ENCODE measurements at places on chromosomes 3 and 15.

DNA sequence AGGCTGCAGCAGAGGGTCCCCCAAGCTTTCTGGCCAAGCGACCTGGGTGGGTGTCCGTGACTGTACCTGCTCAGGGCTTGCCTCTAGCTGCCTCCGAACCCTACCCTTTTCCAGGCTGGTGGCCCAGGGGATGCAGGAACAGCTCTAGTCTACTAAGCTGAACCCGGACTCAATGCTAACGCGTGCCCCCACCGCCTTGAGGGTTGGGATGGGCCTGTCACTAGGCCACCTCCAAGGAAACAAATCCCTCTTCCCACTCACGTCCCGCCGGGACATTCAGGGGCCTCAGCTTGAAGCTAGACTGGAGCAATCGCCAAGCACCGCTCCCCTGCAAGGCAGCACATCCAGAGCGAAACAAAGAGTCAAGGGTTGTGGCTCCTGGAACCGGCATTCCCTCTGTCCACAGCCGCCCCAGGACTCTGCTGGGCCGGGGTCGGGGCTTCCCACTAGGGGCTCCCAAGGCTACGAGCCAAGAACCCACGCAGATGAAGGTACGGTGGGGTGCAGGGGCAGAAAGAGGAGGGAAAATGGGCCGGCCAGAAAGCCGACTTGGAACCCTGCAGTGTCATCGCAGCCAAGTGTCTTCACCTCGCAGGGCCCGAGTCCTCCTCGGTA lies 2.9 kb downstream of the FBXL22 start:
- DNase-seq, result no peak

DNA sequence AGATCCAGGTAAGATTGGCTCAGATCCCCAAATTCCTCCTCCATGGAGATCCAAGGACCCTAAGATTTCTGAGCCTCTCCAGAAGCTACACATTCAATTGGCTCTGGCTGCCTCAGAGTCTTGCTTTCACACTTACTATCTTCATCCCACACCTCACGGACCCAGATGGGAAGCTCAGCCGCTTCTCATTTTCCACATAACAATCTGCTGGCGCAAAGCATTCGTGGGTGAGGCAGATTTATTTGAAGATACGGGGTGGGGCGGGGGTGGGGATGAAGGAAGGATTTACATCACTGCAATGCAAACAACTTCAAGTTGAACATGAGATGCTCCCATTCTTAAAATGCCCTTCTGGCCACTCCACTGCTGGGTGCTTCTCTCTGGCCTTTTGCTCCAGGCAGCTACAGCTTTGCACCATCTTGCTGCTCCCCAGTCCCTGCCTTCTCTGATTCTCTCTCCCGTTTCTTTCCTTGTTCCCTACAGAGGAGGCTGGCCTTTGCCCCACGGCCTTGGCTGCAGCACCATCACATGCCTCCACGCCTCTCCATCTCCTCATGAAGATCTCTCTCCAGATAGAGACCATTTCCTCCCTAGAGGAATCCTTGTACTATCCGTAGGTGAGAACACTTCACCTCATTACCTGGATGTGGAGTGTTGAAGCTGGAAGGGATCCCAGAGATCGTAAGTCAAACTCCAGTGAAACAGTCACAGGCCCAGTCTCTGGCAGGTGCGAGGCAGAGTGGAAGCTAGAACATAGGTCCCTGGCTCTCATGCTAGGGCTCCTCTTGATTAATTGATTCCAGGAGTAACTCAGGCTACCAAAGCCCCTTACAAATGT lies 175.9 kb downstream of the RPLP1 start:
- DNase-seq, result no peak

- no peak for DNase-seq
Measured at GRCh38 chr3:24502690-24503089, 8.0 kb upstream of the THRB start.

GRCh38 chr3:188950832-188951489 lies 220.8 kb upstream of the TPRG1 start:
- DNase-seq, result no peak

- no peak for DNase-seq
Measured at GRCh38 chr3:115616461-115616860, 6.8 kb upstream of the GAP43 start.

DNA sequence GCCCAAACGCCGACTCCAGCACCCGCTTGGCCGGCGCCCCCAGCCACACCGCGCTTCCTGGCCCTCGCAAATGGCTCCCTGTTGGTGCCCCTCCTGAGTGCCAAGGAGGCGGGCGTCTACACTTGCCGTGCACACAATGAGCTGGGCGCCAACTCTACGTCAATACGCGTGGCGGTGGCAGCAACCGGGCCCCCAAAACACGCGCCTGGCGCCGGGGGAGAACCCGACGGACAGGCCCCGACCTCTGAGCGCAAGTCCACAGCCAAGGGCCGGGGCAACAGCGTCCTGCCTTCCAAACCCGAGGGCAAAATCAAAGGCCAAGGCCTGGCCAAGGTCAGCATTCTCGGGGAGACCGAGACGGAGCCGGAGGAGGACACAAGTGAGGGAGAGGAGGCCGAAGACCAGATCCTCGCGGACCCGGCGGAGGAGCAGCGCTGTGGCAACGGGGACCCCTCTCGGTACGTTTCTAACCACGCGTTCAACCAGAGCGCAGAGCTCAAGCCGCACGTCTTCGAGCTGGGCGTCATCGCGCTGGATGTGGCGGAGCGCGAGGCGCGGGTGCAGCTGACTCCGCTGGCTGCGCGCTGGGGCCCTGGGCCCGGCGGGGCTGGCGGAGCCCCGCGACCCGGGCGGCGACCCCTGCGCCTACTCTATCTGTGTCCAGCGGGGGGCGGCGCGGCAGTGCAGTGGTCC lies 3.5 kb downstream of the ISLR2 start:
- DNase-seq, result no peak

DNA sequence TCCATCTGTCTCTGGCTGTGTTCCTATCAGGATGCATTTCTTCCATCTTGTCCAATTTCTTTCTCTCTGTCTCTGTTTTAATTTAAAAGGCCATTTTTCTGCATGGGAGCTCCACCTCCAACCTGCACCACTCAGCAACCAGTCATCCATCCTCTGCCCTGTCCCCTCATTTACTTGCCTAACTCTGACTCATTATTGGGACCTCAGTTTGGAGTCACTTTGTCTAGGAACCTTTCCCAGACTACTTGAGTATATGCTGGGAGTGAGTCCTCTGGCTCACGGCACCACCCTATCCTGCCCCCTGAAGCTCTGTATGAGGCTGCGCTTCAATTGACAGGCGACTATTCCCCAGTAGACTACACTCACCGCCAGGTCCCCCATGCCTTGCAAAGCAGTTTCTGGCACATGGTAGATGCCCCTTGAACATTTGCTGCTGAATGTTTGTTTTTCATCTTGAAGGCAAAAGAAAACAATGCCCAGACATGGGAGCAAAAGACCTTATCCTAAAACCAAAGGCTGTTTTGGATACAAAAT lies 513.3 kb upstream of the CFAP20DC start:
- DNase-seq, result no peak

- DNase-seq, result no peak
Measured at GRCh38 chr3:119291062-119291700, 3.0 kb upstream of the ARHGAP31 start.

- DNase-seq, result no peak
Measured at GRCh38 chr3:122392868-122393844, 9.2 kb downstream of the FAM162A start.

GRCh38 chr3:184727357-184728009 lies 15.6 kb upstream of the MAGEF1 start:
- DNase-seq, result peak; percentile 14

GRCh38 chr15:64883100-64883581 lies 28.6 kb upstream of the ANKDD1A start:
- DNase-seq, result no peak

- no peak for DNase-seq
Measured at GRCh38 chr3:186461141-186461540, 83.0 kb downstream of the CRYGS start.

GRCh38 chr15:79086814-79087213 lies 3.8 kb downstream of the RASGRF1 start:
- no peak for DNase-seq

DNA sequence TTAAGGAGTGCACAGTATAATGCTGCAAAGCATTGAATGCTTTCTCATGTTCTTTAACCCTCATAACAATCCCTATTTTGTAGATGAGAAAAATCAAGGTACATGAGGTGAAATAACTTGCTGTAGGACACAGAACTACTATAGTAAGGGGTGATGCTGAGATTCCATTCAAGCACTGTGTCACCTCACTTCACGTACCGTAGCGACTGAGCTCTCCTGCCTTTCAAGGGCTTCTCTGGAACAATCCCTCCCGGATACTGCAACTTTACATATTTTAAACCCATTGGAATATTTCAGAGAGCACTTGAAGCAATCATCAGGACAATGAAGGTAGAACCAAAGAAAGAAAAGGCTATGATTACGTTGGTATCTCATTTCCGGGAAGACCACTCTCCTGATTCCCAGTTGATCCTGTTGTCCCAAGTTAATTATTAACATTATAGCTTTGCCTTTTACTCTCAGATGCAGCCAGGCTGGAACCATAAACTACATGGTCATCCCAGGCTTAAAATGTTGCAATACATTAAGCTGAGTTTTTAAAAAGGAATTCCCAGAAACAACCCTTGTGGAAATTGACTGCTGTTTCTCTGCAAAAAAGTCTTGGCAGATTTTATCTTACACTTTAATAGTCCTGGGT lies 252.2 kb upstream of the IGF1R start:
- no peak for DNase-seq

GRCh38 chr3:172216911-172217310 lies 177.5 kb downstream of the FNDC3B start:
- no peak for DNase-seq

DNA sequence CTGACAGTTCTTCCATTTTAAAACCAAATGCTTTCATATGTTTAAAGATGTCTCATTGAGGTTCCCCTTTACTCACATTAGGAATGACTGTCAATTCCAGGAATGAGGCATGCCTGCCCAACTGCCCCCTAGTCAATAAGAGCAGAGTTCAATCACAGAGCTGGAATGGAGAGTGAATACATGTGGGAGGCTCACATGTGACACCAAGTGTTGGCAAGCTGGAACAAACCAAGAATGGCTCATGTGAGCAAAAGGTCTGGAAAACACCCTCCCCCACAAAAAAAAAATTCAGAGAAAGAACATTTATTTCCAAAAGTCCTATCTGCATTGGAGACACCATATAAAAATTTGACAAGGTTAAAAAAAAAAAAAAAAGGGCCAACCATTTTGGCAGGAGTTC lies 3.7 kb downstream of the PBRM1 start:
- no peak for DNase-seq

GRCh38 chr3:9142362-9142761 lies 107.1 kb downstream of the SRGAP3 start:
- no peak for DNase-seq

DNA sequence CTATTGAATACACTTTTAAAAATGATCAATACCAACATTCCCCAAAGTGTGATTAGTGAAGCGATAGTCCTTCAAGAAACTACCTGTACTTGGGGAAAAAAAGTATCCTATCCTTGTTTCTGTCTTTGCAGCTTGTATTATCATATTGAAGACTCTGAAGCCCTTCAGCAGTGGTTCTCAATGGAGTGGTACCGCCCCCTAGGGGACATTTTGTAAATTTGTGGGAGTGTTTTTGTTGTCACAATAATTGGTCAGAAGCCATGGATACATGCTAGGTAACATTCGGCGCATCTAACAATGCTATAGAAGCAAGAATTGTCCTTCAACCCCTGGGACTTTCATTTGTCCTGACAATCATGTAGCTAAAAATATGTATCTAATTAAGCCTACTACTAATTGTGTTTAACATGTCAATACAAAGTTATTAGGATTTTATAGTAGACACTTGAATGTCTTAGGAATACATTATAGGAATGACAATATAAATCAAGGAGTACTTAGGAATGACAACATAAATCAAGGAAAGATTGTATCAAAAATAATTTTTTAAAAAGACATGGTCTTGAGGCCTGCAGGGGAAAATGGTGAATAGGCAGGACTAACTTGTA lies 53.7 kb downstream of the NMD3 start:
- DNase-seq, result no peak

DNA sequence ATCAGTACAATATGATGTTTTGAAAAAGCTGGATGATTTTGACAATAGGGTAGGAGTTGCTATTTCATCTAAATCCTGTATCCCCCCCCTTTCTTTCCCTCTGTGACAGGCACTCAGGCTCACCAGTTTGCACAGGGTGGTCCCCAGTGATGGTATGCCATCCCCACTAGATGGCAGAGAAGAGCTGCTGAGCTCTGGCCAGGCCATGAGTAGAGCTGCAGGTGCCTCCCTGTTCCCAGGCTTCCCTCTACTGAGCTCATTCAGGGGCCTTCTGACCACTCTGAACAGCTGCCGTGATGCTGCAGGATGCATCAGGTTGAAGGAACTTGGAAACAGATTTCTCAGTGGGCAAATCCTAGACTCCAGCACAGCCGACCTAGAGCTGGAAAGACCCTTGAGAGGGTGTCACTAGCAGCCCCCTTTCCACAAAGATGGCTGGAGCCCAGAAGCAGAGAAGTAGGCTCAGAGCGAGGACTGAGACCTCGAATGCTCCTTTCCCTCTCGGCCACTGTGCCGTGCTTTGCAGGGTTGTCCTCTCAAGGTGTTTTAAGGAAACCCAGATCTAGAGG lies 45.1 kb downstream of the EFCAB12 start:
- DNase-seq, result peak; percentile 10

GRCh38 chr15:64695561-64695992 lies 79.8 kb downstream of the RBPMS2 start:
- no peak for DNase-seq

GRCh38 chr3:77370413-77370812 lies 330.5 kb downstream of the ROBO2 start:
- no peak for DNase-seq

DNA sequence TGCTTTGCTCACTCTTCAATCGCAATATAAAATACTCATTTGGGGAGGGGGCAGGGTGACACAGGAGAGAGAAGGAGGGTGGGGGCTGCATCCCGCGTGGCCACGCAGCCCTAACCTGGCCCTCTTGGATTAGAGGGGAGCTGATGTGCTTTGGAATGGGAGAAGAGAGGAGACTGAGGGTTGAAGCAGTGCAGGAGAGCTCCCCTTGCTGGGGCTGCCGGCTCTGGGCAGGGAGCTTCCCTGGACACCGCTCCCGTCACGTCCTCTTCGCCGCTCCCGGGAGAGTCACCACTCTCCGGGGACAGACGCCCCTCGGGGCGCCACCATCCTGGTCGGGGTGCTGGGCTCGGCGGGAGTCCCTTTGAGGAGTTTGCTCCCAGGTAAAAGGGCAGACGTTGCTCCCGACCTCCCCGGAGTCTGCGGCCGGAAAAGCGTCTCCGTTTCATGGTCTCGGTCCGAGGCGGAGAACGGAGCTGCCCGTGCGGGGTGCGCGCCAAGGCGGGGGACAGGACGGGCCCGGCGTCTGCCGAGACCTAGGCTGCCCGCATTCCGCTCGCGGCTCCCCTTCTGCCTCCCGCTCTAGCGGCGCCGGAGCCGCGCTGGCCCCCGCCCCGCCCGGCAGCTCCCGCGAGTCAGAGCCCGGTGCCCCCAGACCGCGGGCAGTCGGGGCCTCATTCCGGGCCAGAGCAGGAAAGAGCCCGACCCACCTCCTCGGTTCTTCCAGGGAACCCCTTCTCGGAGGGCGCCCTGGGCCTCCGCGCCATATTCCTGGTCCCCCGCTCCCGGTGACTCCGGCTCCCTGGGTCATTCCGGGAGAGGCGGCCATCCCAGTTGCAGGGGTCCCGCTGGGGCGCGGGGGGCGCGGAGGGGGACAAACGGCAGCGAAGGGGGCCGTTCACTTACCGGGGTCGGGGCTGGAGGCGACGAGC lies 603 bp downstream of the SLC7A14 start:
- no peak for DNase-seq

- no peak for DNase-seq
Measured at GRCh38 chr3:187265461-187265955, 26.0 kb downstream of the MASP1 start.

Measured in effector CD8-positive, alpha-beta T cell (primary cell).